ENCODE measurements at places on chromosomes 2 and 18. TPM values are rescaled to one million over a fixed set of nuclear protein-coding genes. Genes with fewer than 3 reads are reported as not detected.

- DNase-seq = no peak
Measured at GRCh38 chr2:54459037-54459441, 2.9 kb downstream of the SPTBN1 start.

COL3A1 gene
- total RNA-seq = 0.17 TPM

DNA sequence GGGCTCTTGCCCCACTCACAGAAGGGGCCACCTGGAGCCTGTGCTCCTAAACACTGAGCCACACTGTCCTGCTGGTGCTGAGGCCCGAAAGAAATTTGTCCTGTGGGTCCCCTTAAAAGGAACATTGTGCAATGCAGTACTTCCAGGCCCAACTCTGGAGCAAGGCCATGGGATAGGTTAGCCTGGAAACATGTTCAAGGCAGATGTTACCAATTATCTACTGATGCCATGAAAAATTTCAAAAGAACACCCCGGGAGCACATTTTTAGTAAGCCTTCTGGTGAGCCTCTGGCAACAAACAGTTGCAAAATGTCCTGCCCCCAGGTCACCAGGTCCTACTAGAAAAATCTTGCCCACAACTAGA is 12.3 kb upstream of the PTMA start:
- no peak for DNase-seq

DNA sequence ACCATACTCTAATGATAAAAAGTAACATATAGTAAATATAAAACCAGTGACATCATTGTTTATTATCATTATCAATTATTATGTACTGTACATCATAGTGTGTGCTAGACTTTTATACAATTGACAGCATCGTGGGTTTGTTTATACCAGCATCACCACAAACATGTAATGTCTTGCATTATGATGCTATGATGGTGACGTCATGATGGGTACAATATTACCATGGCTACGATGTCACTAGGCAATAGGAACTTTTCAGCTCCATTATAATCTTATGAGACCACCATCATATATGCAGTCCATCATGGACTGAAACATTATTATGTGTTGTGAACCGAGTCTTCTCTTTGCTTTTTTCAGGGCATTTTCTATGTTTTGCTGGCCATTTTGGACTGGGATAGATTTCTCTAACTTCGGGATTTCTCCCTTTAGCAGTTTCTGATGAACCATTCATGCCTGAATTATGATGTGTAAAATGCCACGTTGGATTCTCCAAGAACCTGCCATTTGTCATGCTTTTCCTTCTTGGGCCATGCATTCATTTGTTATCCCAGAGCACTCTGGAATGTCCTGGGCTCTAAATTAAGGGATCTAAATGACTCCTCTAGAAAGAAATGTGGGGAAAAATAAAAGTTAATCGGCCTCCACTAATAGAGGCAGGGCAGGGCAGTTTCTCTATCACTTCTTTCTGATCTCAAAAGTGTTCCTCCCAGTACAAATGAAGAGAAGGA is 325.6 kb upstream of the TNP1 start:
- no peak for DNase-seq

GRCh38 chr2:147451902-147452515 is 392.8 kb upstream of the ACVR2A start:
- peak; percentile 18 for DNase-seq

GRCh38 chr18:48238636-48239035 is 170.5 kb downstream of the ZBTB7C start:
- no peak for DNase-seq

TMEM247 gene
- total RNA-seq = not detected

EGR4 gene
- total RNA-seq = not detected

REG1B gene
- total RNA-seq = not detected

GRCh38 chr2:134440336-134440909 is 186.6 kb downstream of the MGAT5 start:
- no peak for DNase-seq

NAGK gene
- total RNA-seq = 55.6 TPM

IL1R1 gene
- total RNA-seq = 0.47 TPM

LRRTM4 gene
- 15.4 TPM for total RNA-seq

GRCh38 chr18:39271654-39272053 is 1706.1 kb upstream of the CELF4 start:
- DNase-seq = peak; percentile 28

DNA sequence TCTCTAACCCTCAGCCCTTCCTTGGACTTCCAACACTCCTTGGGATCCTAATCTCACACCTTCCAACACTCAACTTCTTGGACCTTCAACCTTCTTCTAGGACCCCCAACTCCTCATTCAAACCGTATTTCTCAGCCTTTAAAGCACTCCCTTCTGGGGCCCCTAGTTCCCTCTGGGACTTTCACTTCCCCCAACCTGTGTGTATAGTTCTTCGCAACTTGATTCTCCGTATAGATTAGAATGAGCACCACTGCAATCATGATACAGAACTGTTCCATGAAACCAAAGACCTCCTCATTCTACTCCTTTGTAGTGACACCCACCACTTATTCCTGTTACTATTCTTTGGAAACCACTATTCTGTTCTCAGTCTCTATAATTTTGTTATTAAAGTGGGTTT is 62.0 kb upstream of the NFU1 start:
- DNase-seq = no peak

GRCh38 chr2:215793747-215794595 is 219.4 kb downstream of the MREG start:
- no peak for DNase-seq

DNA sequence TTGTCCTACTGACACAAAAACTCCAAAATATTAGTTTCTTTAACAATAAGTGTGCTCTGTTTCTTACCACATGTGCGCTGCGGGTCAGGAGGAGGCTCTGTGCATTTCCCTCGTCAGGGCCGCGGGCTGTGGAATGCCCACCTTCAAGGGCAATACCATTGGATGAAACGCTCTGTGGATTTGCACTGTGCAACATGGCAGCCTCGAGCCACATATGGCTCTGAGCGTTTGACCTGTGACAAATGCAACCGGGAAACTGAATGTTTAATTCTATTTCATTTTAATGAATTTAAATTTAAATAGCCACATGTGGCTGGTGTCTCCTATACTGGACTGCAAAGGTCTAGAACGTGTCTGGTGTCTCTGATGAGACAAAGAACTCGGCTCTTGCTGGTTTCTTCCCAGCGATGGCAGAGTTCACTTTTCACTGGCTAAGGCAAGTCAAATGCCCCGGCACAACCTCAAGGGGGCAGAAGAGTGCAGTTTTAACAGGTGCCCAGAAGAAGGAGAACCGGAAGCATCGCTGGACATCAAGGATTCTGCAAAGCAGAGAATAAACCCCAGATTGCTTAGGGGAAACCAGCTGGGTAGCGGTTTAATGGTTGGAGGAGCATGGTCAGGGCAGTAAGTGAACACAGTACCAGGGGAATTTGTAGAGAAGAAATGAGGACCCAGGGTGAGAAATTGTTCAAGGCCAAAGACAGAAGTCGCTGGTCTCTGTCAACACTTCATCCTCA is 37.0 kb upstream of the TMEM18 start:
- peak; percentile 83 for DNase-seq

PARD3B gene
- 3.5 TPM for total RNA-seq

ALK gene
- total RNA-seq = 0.35 TPM

ITGB6 gene
- not detected for total RNA-seq

DNA sequence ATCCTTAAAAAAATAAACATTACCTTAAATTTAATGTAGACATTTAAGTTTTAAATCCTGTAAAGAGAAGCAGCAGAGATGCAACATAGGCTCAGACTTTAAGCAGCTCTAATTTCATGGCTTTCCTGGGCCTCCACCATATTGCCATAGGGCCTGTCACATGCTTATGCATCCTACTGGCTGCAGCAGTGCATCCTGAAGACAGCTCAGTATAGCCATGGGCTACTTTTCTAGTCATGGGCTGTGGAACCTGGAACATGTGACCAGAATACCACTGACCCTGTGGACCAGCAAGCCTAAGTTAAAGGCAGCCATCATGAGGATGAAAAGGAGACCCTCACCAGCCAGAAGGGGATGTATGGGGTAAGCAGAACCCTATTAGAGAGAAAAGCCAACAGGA is 10.7 kb downstream of the RMP24 start:
- DNase-seq = peak; percentile 3

DNA sequence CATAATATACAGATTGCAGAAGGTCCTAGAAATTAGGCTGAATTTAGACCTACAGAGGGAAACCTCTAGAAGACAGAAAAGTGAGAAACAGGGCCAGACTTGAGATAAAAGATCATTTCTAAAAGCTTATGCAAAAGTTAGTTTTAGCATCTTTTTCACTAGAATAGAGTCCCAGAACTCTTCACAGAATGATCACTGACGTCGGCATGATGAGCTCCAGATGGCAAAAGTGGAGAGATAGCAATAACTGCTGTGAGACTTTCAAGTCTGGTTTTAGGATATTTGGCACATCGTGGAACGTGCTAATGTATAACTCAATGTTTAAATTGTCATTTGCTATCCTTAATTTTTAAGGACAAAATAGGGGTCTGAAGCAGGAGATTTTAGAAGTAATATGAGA is 1050.7 kb upstream of the CELF4 start:
- DNase-seq = no peak

ALPG gene
- total RNA-seq = 2.5 TPM

DNA sequence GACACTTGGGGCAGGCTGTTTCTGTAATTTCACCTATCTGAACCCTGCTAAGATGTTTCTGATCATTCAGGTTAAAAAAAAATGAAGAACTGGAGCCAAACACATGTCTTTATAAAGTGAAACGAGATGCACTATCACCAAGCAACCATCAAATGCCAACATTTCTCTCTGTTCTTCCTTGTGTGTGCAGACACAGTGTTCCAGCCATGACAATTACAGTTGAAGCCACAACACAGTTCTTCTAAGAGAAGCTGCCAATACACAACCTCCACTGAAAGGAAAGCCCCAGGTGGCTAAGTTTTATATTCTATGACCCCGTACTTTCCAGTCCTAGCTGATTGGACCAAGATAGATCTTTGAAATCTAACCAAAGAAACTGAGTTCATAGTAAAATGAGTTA is 181.8 kb downstream of the RAD51AP2 start:
- no peak for DNase-seq

- DNase-seq = no peak
Measured at GRCh38 chr2:28052691-28053090, 162.2 kb downstream of the BABAM2 start.

FAM110C gene
- total RNA-seq = 24.8 TPM

DNA sequence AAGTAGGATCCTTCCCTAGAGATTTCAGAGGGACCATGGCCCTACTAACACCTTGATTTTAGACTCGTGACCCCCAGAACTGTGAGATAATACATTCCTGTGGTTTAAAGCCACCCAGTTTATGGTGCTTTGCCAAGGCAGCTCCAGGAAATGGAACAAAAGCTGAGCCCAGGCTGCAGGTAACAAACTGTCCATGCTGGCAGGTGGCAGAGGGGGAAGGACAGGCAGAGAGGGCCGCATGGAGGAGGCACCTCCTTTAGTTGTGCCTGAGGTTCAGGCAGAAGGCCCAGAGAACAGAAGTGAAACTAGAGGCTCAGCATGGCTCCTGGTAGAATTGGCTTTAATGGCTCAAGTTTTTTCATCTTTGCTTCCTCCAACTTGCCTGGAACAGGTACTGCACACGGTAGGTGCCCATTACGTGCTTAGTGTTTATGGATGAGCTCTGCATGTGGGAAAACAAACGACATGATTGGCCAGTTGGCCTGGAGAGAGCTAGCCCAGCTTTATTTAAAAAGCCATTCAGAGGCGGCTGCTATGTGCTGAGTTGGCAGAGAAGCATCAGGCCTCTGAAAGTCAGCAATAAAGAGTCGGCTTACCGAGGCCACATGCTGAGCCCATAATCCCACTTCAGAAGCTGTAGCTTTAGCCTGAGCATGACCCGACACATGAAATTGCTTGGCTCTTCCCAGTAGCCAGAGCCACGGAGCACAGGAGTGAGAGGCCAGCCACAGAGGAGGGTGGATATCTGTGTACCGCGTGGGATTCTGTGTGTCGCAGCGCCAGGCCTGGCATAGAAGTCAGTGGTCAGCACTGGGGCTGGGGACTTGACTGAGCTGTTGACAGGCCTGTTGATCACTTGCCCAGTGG is 36.5 kb downstream of the HS1BP3 start:
- peak; percentile 47 for DNase-seq

CPO gene
- total RNA-seq = not detected

DNA sequence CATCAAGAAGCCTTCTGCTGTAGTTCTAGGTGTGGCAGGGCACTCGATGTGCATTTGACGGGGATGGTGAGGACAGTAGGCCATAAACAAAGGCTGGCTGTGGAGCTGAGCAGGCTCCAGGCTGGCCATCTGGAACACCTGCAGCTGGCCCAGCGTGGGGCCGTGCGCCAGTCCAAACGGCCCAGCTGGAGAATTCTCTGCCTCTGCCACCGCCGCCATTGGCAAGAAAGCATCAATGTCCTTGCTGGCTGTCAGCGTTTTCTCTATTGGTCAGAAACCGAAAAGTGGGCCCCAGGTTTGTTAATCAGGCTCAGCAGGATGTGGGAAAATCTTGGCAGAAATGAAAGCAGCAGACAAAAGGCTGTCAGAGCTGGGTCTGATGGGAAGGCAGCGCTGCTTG is 24.0 kb upstream of the CTIF start:
- DNase-seq = no peak

- no peak for DNase-seq
Measured at GRCh38 chr2:69634196-69634821, 9.2 kb downstream of the AAK1 start.

PID1 gene
- 4.0 TPM for total RNA-seq

- peak; percentile 66 for DNase-seq
Measured at GRCh38 chr2:44295633-44296359, 20.5 kb downstream of the SLC3A1 start.

DNA sequence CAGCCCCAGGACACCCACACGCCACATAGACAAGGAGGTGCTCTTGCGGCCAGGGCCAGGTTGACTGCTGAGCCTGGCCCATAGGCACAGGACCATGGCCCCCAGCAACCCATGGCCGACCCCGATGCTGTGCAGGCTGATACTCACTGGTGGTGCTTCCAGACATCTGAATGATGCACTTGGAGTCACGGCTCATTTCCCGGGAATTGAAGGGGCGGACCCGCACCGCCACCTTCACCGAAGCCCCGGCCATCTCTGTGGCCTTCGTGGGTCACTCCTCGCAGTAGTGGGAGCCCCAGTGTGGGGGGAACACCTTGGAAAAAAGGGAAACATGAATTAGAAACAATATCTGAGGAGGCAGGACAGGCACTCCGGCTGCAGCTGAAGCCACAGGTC is 22.5 kb downstream of the KIF1A start:
- DNase-seq = no peak
